ENCODE measurements at places on chromosomes 12 and 14. TPM values are rescaled to one million over a fixed set of nuclear protein-coding genes. Genes with fewer than 3 reads are reported as not detected.
A peak's percentile ranks its signal among the peaks of the same experiment; 100 is the strongest.

DNA sequence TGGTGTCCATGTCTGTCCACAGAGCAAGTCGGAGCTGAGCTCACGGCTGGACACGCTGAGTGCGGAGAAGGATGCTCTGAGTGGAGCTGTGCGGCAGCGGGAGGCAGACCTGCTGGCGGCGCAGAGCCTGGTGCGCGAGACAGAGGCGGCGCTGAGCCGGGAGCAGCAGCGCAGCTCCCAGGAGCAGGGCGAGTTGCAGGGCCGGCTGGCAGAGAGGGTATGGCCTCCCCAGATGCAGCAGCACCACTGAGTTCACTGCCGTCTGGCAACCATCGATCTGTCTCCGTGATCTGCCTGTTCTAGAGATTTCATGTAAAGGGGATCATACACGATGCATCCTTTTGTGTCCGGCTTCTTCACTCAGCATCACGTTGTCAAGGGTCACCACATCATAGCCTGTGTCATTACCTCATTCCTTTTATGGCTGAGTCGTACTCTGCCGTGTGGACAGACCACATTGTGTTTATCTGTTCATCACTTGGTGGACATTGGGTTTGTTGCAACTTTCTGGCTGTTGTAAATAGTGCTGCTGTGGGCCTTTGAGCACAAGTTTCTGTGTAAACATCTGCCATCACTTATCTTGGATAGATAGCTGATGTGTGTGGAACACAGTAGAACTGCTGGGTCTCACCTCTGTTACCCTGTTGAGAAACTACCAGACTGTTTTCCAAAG lies 21.9 kb downstream of the HIP1R start:
- H3K36me3 ChIP-seq: no peaks in the 10 kb centered on the region
- no peaks in the 10 kb centered on the region for H3K27me3 ChIP-seq
- H3K4me1 ChIP-seq: no peaks in the 10 kb centered on the region
- H3K4me3 ChIP-seq: no peak overlapping the region
- H3K27ac ChIP-seq: no peak overlapping the region

DNA sequence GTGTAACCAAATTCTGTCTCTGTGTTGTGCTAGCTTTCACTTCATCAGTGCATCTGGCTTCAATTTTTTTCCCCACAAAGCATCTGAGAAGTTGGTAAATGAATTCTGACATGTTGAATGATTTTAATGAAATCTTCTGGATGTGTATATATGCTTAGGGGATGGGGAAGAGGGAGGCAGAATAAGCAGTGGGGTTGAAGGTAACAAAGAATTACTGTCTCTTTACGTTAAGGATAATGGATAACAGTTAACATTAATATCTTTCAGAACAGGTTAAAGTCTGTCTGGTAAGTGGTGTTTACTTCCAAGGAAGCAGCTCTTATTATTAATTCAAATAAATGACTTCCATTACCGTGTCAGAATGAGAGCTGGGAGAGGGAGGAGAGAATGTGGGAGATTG lies 261.7 kb downstream of the ERC1 start:
- H3K4me1 ChIP-seq: no peaks in the 10 kb centered on the region
- H3K27ac ChIP-seq: no peak overlapping the region
- H3K36me3 ChIP-seq: no peaks in the 10 kb centered on the region
- DNase-seq: no peak

DNA sequence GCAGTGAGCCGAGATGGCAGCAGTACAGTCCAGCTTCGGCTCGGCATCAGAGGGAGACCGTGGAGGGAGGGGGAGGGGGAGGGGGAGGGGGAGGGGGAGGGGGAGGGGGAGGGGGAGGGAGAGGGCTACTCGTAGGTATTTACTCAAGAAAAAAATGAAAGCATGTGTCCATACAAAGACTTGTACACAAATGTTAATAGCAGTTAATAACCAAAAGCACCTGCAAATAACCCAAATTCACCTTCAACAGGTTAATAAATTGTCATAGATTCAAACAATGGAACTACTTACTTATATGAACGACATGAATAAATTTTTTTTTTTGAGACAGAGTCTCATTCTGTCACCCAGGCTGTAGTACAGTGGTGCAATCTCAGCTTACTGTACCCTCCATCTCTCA lies 152.4 kb downstream of the BRMS1L start:
- H3K27ac ChIP-seq: no peak overlapping the region
- no peak overlapping the region for H3K4me3 ChIP-seq
- no peaks in the 10 kb centered on the region for H3K4me1 ChIP-seq
- no peak for DNase-seq

GRCh38 chr12:113196990-113197389 lies 11.5 kb downstream of the RITA1 start:
- H3K4me3 ChIP-seq: no peak overlapping the region
- peak; percentile 51 for DNase-seq
- no peak overlapping the region for H3K27ac ChIP-seq
- no peaks in the 10 kb centered on the region for H3K27me3 ChIP-seq
- peaks cover 4% of the 10 kb centered on the region for H3K36me3 ChIP-seq

DNA sequence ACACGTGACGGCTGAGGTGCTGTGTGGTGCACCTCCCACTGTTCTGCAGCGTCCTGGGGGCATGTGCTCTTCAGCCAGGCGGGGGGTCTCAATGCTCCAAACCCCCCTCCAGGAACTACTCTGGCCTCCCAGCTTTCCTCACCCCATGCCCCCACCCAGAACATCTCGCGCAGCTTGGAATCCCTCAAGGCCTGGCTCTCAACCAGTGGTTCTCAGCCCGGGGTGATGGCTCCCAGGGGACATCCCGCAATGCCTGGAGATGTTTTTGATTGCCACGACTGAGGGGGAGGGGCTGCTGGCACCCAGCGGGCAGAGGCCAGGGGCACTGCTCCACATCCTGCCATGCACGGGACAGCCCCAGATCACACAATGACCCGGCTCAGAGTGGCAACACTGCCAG lies 78.9 kb upstream of the DICER1 start:
- H3K4me1 ChIP-seq: no peaks in the 10 kb centered on the region
- no peaks in the 10 kb centered on the region for H3K36me3 ChIP-seq
- H3K4me3 ChIP-seq: no peak overlapping the region
- H3K27ac ChIP-seq: no peak overlapping the region
- peaks cover 2% of the 10 kb centered on the region for H3K27me3 ChIP-seq

GRCh38 chr14:55347040-55347439 lies 64.6 kb downstream of the ATG14 start:
- H3K27me3 ChIP-seq: no peaks in the 10 kb centered on the region
- no peak overlapping the region for H3K4me3 ChIP-seq
- H3K36me3 ChIP-seq: peaks cover 11% of the 10 kb centered on the region
- DNase-seq: no peak

- no peaks in the 10 kb centered on the region for H3K36me3 ChIP-seq
- no peak overlapping the region for H3K27ac ChIP-seq
- H3K4me3 ChIP-seq: no peak overlapping the region
- no peaks in the 10 kb centered on the region for H3K27me3 ChIP-seq
- peaks cover 2% of the 10 kb centered on the region for H3K4me1 ChIP-seq
- DNase-seq: no peak
Observed at GRCh38 chr14:36020120-36021029, 156.1 kb downstream of the PTCSC3 start.

- no peak overlapping the region for H3K4me3 ChIP-seq
- no peaks in the 10 kb centered on the region for H3K36me3 ChIP-seq
- H3K27ac ChIP-seq: no peak overlapping the region
- no peaks in the 10 kb centered on the region for H3K4me1 ChIP-seq
- H3K27me3 ChIP-seq: peaks cover 3% of the 10 kb centered on the region
Observed at GRCh38 chr12:12294215-12295005, 27.6 kb upstream of the LRP6 start.

DNA sequence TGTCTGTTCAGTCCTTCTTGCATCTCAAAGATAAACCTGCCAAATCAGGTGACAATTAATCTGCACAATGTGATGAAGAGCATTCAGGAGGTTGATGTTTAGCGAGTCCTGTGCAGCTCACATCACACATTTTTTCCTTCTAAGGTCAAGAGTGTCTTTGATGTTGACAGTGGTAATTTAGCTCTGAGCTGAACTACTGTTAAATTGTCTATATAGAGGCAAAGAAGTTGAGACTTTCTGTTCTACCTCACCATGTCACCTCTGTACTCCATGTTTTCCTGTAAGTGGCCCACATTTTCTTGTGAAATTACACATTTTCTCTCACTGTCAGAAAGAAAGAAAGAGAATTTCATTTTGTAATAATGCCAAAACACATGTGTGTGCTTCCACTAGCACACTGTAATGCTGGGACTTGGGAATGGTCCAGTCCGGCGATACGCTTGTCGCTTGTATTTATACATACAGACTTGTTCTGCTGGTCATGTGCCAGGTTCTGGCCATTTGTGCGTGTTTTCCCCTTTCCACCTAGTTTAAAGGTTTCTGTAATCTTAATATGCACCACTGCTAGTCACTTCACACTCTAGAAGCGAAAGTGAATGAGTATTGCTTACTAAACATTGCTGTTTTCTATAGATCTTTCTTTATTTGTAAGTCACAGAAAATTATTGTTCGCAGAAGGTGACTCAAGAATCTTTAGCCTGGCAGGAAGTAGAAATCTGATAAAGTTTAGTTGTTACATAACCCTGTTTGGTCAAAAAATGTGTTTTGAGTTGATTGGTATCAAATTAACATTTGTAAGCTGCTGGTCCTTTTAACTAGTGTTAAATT lies 328.9 kb downstream of the TMTC2 start:
- no peaks in the 10 kb centered on the region for H3K4me1 ChIP-seq
- no peaks in the 10 kb centered on the region for H3K27me3 ChIP-seq
- no peak for DNase-seq
- peaks cover 3% of the 10 kb centered on the region for H3K36me3 ChIP-seq

- no peak for DNase-seq
- H3K4me1 ChIP-seq: no peaks in the 10 kb centered on the region
- H3K4me3 ChIP-seq: no peak overlapping the region
- no peaks in the 10 kb centered on the region for H3K36me3 ChIP-seq
Observed at GRCh38 chr14:101202627-101203404, 299.3 kb upstream of the RTL1 start.

GRCh38 chr14:21867541-21867940 lies 193.9 kb upstream of the OR4E1 start:
- no peaks in the 10 kb centered on the region for H3K36me3 ChIP-seq
- peaks cover 4% of the 10 kb centered on the region for H3K27me3 ChIP-seq
- H3K4me1 ChIP-seq: peaks cover 7% of the 10 kb centered on the region
- H3K27ac ChIP-seq: peak overlapping the region; percentile 31

DNA sequence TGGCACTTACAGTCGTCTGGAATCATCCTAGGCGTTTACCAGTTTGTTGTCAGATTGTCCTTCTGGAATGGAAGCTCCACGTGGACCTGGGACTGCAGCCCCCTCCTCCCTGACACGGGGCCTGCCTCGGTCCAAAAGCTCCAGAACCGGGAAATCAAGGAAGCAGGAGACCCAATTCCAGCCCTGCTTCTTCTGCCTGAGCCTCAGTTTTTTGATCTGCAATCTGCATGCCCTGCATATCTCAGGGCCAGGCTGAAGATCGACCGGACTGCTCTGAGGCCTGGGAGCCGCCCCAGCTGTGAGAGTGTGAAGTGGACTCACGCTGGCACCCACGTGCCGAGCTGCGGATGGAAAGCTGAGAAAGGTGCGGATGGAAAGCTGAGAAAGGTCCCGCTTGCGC lies 98.6 kb downstream of the SETD3 start:
- no peaks in the 10 kb centered on the region for H3K4me1 ChIP-seq
- no peak overlapping the region for H3K4me3 ChIP-seq
- peaks cover 31% of the 10 kb centered on the region for H3K27me3 ChIP-seq
- H3K27ac ChIP-seq: no peak overlapping the region
- no peak for DNase-seq

DNA sequence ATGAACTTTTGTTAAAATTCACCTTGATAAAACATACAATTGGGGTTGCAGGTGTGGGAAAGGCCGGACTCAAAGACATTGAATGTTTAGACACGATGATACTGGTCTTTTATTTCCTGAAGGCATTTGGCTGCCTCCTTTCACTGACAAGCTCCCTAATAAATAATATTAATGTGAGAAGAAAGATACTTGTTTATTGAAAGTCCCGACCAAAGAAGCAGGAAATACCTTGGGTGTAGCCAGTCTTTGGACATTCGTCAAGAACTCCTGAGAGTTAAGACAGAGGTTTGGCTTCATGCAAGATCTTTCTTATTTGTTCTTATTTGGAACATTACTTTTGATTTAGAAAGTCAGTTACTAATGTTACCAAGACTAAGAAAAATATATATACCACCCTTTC lies 1133.8 kb upstream of the SEL1L start:
- no peaks in the 10 kb centered on the region for H3K4me1 ChIP-seq
- H3K27ac ChIP-seq: no peak overlapping the region
- H3K27me3 ChIP-seq: no peaks in the 10 kb centered on the region
- H3K4me3 ChIP-seq: no peak overlapping the region
- DNase-seq: no peak
- H3K36me3 ChIP-seq: no peaks in the 10 kb centered on the region

Gene PTPRQ
- total RNA-seq: not detected

Gene RBP5
- total RNA-seq: 1.3 TPM

Gene LIN52
- 15.0 TPM for total RNA-seq

Gene HOXC13
- not detected for total RNA-seq

Gene ACSS3
- total RNA-seq: not detected

Data from activated naive CD8-positive, alpha-beta T cell treated with anti-CD3 and anti-CD28 coated beads, Interleukin-2, amount 10 ng/mL, durations not matched to agents 7 days and 5 days (primary cell).